Lower lobe of right lung (tissue), 2 donors: ENCODE measurements at places on chromosomes 5 and 9. TPM values are rescaled to one million over a fixed set of nuclear protein-coding genes. Genes with fewer than 3 reads are reported as not detected.

Gene CERT1
- total RNA-seq: 70.9 TPM

Gene SLC36A3
- not detected for total RNA-seq

Gene SET
- 197 TPM for total RNA-seq

Gene IFNK
- total RNA-seq: not detected

Gene PANK3
- 43.2 TPM for total RNA-seq

DNA sequence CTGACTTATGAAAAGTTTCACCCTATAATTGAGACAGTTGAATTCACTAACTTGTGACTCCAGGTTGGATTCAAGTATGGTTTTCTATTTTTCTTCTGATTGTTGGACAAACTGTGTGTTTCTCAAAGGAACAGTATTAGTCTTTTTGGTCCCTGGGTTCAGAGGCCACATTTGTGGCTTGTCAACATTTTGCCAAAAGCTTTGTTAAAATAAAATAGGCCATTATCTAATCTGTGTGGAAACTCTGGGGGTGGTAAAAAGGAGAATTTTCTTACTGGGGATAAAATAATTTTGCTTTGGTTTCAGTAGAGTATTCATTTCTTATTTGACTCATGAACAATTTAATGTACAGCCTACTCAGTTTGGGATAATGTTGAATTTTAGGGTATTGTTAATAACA lies 166.3 kb downstream of the TMEM167A start:
- H3K4me1 ChIP-seq: no peaks in the 10 kb centered on the region
- no peak for DNase-seq
- no peaks in the 10 kb centered on the region for H3K36me3 ChIP-seq
- H3K27ac ChIP-seq: no peak overlapping the region

DNA sequence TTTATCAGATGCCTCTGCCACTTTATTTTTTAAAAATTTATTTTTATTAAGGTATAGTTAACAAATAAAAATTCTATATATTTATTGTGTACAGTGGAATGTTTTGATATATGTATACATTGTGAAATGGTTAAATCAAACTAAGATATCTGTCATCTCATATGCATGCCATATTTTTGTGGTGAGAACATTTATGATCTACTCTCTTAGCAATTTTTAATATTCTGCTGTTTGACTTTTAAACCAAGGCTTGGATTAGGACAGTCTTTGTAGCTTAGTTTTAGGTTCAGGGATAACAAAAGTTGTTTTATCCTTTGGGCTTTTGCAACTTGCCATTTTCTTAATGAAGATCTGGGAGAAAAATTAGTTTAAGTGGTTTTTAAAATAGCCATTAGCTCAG lies 46.0 kb upstream of the CDKN2B start:
- no peak overlapping the region for H3K4me3 ChIP-seq
- no peaks in the 10 kb centered on the region for H3K36me3 ChIP-seq
- no peak for DNase-seq

DNA sequence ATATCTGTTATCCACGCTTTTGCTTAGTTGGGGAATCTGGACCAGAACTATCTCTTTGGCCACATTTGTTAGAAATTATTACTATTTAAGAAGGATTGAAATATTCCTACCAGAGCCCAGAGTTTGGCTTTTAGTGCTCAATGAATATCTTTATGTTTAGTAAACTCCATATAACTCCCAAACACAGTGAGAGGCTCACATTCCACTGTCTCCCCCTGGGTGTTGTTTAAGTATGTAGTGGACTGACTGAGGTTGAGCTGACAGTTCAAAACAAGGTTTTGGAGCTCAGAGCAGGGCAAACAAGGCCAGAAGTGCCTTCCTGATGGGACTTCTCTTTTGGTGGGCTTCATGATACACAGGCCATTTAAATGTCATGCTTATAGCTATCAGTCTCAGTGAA lies 216.0 kb downstream of the SMARCA2 start:
- no peak overlapping the region for H3K27ac ChIP-seq
- no peaks in the 10 kb centered on the region for H3K27me3 ChIP-seq

GRCh38 chr5:89041976-89042375 lies 159.0 kb upstream of the MEF2C start:
- H3K36me3 ChIP-seq: no peaks in the 10 kb centered on the region
- H3K27me3 ChIP-seq: no peaks in the 10 kb centered on the region
- no peaks in the 10 kb centered on the region for H3K4me1 ChIP-seq
- H3K27ac ChIP-seq: no peak overlapping the region
- no peak for DNase-seq
